ENCODE measurements at places on chromosomes 5 and 9.

- no peak for DNase-seq
Measured at GRCh38 chr5:20017021-20017420, 29.0 kb upstream of the CDH18 start.

- DNase-seq: no peak
Measured at GRCh38 chr9:81395676-81396054, 293.7 kb downstream of the TLE1 start.

DNA sequence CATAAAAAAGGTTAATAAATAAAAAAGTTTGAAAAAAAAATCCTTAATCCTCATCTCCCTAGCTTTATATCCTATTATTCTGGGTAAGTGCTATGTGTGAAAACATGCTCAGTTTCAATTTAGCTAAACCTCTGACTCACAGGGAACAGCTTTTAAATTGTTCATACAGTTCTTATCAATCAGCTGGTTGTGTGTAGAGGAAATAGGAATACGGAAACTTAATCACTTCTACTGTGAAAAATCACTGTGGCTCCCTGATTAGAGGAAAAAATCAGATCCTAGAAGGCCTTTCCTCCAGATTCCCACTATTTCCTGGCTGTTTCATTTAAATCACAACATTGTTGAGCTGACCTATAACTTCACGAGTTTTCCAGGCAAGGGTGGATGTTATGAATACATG is 120.5 kb downstream of the MARCHF3 start:
- no peak for DNase-seq

GRCh38 chr9:129435988-129436717 is 184.7 kb downstream of the C9orf50 start:
- DNase-seq: no peak

DNA sequence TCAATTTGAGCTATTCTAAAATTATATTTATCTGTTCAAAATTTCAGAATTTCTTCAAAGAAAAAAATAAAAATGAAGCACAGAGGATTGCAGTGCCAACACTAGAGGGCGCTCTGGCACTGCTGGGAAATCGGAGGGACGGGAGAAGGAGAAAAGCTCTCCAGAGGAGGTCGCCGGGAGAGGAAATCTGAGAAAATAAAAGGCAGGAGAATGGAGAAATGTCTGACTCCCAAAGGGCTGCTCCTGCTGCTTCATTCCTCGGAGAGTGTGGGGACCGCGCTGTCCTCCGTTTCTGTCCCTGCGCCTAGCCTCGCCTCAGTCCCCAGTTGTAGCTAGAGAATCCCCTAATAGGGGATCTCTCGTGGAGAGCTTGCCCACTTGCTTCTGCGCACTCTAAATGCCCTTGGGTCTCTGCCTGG is 40.0 kb upstream of the ARSB start:
- peak; percentile 66 for DNase-seq

- no peak for DNase-seq
Measured at GRCh38 chr9:128139621-128140020, 9.6 kb upstream of the LCN2 start.

- DNase-seq: no peak
Measured at GRCh38 chr9:129344641-129345495, 166.8 kb upstream of the IER5L start.

- no peak for DNase-seq
Measured at GRCh38 chr9:125161284-125161918, 18.1 kb upstream of the SCAI start.

DNA sequence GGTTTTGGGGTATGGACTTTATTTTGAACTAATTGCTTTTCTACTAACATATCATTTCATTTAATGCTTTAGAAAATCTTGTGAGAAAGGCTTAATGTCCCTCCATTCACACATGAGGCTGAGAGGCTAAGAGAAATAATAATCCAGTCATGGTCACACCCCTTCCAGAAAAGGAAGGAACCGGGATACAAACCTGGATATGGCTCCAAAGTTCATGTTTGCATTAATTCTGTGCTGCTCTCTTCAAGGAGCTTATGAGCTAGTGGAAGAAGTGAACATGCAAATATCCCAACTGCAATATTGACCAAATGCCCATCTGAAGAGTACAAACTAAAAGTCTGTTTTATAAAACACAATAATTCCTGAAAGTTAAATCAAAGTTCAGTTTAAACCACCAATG is 732.1 kb upstream of the RIOK2 start:
- DNase-seq: no peak

DNA sequence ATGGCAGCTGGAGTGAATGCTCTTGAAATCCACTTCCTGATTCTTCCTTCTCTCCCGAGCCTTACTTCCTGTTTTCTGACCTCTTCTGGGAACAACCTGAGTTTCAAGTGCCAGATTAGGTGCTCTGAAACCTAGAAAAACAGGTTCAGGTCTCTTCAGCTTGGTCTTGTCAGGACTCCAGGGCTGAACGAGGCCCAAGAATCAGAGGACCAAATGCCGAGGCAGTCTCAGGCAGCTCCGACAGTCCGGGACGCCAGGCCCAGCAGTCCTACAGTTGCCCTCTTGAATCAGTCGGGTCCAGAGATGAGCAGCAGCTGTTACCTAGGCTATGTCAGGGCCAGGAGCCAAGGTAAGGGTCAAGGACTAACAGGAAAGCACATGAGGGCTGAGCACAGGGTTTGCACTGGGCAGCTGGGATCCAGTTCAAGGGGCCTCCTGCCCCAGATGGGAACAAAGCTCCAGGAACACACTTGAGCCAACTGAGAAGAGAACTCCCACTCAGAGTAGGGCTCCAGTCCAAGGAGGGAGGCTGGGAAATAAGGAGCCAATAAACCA is 38.3 kb upstream of the ADRA1B start:
- DNase-seq: no peak

GRCh38 chr5:154047324-154047723 is 8.6 kb downstream of the MFAP3 start:
- no peak for DNase-seq

DNA sequence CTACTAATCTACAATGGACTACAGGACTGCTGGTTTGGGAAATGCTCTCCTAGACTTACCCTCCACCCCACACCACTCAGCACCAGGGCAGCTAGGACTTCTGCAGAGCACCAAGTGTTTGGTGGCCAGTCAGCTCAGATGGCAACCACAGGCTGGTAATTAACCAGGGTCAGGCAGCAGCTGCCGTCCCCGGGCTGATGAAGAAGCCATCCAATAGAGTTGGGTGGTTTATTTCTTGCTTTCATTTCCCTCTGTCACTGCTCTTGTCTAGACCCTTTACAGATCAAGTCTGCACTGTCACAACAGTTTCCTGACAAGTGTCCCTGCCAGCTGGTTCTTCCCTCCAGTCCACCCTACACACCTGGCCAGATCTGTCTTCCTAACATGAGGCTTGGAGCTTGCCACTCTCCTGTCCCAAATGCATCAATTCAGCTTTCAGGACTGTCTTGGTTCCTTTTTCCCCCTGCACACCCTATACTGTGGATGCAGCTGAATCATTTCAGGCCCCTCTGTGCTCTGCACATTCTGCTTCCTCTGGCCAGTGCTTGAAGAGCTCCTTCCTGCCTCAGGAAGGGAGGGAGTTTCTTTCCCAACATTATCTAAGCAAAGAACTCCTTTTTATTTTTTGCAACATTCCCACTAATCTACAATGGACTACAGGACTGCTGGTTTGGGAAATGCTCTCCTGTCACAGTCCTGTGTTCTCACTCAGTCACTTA is 30.2 kb upstream of the HSPA9 start:
- no peak for DNase-seq

- DNase-seq: no peak
Measured at GRCh38 chr5:6338135-6338534, 40.2 kb downstream of the MED10 start.

GRCh38 chr5:124572971-124573370 is 173.5 kb downstream of the ZNF608 start:
- no peak for DNase-seq

DNA sequence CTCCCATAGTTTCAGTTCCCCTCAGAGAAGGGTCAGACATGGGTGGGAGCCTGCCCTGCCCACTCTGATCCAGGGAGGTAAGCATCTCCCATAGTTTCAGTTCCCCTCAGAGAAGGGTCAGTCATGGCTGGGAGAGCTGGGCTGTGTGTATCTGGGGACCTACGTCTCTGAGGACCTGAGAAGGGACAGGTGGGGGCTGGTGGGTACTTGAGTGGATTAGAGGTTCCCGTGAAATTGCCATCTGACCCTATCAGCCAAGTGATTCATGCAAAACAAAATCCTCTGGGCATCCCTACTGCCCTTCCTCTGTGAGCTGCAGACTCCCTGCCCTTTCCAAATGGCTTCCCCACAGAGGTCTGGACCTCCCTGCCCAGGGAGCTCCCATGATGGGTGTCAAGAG is 3.9 kb downstream of the ENHO start:
- no peak for DNase-seq

DNA sequence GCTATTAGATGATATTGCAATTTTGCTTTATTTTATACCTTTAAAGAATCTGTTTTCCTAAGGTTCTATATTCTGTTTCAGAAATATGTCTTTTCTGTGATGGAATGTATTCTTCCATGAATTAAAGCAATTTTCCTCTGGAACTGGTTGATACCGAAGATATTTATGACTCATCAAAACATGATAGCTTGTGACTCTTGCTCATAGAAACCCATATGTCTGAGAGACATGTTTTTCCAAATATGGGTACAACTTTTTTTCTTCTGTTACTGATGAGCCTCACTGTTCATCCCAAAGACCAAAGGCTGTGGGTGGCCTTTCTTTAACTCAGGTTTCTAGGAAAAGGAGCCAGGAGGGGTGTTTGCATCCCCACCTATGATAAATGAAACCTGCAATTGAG is 126.1 kb upstream of the PAPPA start:
- no peak for DNase-seq

- DNase-seq: no peak
Measured at GRCh38 chr9:9033022-9033421, 1233.4 kb upstream of the DMAC1 start.

DNA sequence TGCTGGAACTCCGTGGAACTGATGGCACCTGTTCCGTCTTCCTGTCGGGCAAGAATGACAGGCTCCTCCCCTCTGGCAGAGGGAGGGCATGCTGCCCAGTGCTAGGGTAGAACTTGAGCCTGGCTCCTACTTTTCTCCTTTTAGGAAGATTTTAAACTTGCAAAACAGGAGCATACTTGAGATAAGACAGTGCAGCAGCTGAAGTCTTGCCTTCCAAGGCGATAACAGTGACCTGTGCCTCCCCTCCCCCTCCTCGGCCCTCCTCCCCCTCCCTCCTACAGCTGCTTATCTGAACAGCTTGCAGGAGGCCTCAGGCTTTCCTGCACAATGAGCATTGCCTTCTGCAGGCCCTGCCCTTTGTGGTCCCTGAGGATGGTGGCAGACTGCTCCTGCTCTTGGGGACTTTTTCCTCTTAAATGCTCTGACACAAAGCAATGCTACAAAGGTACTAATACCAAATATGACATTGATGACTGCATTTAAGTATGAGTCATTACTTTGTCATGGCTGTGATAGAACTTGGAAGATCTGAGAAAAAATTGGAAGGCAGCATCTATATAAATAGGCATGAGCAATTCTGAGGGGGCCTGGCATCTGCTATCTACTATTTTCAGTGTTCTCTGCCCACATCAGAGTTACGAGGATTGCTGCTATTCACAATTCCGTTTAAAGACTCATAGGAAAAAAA is 2.0 kb downstream of the GADD45G start:
- DNase-seq: no peak

DNA sequence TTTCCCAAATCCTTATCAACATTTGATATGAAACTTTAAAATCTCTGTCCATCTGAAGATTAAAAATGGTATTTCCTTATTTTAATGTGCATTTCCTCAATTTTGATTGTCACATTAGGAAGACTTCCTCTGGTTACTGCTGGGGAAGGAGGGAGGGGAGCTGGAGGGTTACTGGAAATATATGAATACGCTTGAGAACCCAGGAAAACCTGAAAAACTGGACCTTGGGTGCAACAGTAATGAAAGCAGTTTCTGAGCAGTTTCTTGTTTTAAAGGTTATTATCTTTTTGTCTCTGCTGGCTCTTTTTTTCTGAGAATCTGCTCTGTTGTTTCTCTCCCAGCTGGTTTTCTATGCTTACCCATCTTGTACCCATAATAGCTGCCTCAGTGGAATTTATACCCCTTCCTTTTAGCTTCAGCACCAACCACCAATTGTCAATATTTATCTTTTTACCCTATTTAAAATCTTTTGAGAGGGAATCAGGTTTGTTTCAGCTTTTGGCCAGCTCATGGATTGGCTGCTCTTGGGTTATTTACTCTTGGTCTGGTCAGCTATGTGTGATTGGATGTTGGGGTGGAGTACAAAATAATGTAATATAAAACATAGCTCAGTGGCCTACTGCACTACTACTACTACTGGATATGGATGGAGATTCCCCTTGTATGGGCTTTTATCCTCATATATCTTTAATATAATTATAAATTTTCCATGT is 67.4 kb downstream of the UNC13B start:
- peak; percentile 28 for DNase-seq

DNA sequence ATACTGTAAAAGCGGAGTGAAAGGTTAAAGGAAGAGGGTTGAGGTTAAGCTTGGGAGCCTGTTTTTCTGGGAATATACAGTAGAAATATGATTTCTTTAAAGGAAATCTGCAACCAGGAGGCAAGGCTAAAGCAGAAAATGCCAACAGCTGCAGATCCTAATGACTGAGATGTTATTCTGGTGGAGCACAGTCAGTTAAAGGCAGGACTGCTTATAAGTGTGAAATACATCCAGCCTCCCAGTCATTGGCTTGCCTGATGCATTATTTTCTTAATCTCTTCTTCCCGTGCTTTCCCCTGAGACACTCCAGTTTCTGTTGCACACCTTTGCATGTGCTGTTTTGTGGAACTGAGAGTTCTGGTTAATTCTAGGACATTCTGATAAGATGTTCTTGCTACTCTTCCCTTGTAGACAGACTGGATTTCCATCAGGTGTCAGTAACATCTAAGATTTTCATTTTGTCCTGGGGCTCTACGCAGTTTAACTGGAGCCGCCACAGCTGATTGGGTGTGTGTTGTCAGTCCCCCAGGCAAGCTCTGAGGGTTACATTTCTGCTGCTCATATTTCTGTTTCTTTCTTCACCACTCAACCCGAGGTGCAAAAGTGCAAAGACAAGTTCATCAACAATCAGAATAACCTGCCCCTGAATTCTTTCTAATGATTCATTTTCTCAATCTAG is 44.4 kb downstream of the CAST start:
- no peak for DNase-seq

- DNase-seq: no peak
Measured at GRCh38 chr5:72141440-72142355, 34.4 kb downstream of the MAP1B start.

GRCh38 chr9:72826996-72827949 is 125.6 kb downstream of the ALDH1A1 start:
- DNase-seq: no peak

- DNase-seq: no peak
Measured at GRCh38 chr5:147446523-147446922, 63.3 kb downstream of the DPYSL3 start.

GRCh38 chr5:77984587-77984986 is 208.4 kb upstream of the TBCA start:
- DNase-seq: no peak

- no peak for DNase-seq
Measured at GRCh38 chr9:88753691-88754367, 218.9 kb downstream of the NXNL2 start.

GRCh38 chr9:121929893-121930875 is 162.9 kb downstream of the TTLL11 start:
- DNase-seq: peak; percentile 3

- no peak for DNase-seq
Measured at GRCh38 chr5:135979510-135979909, 24.7 kb upstream of the LECT2 start.

GRCh38 chr5:14727428-14727865 is 62.9 kb downstream of the OTULIN start:
- peak; percentile 70 for DNase-seq
